Posterior cingulate gyrus (tissue), 11 donors: ENCODE measurements at places on chromosomes 13 and 19.

DNA sequence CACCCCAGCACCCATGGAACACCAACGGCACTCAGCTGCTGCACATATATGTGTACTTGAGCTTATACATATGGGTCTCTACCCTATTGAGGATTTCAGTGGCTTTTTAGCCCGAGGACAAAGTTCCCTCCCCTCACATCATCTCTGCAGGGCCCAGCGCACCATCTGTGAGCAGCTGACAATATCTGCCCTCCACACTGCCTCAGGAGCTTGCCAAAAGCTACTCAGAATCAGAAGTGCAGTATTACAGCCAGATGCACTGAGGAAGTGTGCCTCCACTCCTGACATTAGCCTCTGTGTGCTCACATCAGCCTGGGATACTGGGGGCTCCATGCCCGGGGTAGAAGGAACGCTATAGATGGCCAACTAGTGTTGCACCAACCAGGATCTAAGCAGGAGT, 903.9 kb downstream of the UQCRFS1 start:
- no peak for DNase-seq

DNA sequence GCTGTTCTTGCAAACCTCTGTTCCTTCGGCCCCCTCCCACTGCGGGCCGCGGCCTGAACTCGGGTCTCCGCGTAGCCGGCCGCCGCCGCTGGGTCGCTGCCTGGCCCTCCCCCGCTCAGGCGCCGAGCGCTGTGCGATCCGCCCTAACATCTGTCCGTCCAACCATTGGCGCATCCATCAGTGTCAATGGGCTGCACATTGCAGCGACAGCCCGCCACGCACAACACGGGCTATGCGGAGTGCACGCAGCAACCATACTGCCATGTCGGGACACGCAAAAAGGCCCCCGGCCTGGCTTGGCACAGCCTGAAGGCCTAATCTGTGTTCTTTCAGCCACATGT, 2.6 kb upstream of the TSHZ3 start:
- DNase-seq, result no peak

DNA sequence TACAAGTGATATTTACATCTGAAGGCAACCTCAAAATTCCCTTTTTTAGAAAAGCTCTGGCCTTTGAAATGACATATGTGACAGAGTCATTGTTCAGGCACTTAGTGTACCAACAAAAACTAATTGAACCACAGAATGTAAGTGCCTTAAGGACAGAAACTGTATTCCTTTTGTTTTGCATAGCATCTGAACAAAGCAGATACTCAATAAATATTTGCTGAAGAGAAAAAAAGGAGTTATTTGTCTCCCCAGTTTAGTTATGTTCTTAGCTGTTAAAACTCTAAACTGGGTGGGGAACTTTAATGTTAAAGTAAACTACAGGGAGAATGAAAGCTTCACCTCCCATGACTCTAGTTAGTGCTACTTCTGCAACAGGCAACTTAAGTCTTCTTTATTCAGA, 56.8 kb upstream of the KLF5 start:
- no peak for DNase-seq

DNA sequence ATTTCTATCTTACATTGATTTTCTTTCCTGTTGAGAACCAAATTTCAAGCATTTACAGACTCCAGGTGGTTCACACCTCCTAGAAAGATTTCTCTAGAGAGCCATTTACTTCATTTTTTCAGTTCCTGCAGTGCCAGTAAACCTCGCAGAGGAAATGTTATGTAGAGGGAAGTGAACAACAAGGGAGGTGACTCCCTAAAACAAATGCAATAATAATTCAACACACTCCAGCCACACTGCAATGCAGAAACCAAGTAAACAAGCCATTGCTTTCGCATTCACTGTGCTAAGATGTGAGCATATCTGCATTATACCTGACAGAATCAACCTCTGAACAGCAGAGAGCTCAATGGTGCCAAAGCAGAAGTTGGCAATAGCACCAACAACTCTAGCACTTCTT, 215.1 kb downstream of the RBM26 start:
- no peak for DNase-seq

DNA sequence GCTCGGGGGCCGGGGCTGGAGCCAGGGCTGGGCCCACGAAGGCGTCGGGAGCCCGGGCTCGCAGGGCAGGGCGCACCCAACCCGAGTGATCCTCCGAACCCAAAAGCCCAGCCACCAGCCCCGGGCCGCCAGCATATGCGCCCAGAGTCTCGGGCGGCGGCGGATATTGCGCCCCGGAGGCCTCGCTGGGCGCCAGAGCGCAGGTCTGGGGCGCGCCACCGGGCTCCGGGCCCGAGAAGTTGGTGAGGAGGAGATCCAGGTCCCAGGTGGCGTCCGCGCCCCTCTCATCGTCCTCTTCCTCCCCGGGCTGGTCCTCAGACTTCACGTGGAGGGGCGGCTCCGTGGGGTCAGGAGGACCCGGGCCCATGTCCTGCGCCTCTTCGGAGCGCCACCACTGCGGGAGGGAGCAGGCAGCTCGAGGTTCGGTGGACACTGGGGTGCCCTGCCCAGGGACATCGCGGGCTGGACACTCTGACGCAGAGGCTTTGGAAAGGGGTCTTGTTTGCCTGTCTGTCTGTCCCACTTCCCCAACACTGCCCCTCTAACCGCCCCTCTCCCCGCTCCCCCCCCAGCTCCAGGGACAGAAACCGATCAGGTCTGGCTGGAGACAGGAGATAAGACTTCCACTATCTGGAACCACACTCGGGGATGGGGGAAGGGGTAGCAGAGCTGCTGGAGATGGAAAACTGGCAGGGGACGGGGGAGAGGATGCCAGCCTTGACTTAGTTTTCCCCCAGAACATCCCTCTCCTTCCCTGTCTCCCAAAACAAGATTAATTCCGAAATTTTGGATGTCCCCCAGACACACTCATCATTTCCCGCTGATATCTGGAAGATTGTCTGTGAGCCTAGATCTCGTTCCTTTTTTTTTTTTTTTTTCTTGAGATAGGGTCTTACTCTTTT, 1.0 kb downstream of the KLF1 start:
- no peak for DNase-seq

GRCh38 chr19:38920602-38921419, 8.8 kb upstream of the CCER2 start:
- no peak for DNase-seq

GRCh38 chr19:1566392-1567115, 1.6 kb downstream of the MEX3D start:
- DNase-seq, result peak; percentile 79

DNA sequence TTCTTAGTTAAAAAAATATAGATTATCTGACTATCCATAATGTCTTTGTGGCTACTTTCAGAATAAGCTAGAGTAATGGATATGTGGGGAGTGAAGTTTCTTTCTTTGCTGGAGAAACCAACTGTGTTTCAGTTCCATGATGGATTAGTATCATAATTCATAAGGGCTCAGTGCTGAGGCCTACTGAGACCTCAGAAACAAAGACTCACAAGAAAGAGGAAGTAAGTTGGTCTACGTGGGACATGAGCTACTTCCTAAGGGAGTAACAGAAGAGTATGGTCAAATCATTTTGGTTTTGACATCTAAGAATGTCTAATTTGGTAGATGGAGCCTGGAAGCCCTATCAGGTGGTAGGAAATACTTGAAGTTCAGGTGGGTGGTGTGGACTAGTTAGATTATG, 99.0 kb upstream of the HTR2A start:
- no peak for DNase-seq

DNA sequence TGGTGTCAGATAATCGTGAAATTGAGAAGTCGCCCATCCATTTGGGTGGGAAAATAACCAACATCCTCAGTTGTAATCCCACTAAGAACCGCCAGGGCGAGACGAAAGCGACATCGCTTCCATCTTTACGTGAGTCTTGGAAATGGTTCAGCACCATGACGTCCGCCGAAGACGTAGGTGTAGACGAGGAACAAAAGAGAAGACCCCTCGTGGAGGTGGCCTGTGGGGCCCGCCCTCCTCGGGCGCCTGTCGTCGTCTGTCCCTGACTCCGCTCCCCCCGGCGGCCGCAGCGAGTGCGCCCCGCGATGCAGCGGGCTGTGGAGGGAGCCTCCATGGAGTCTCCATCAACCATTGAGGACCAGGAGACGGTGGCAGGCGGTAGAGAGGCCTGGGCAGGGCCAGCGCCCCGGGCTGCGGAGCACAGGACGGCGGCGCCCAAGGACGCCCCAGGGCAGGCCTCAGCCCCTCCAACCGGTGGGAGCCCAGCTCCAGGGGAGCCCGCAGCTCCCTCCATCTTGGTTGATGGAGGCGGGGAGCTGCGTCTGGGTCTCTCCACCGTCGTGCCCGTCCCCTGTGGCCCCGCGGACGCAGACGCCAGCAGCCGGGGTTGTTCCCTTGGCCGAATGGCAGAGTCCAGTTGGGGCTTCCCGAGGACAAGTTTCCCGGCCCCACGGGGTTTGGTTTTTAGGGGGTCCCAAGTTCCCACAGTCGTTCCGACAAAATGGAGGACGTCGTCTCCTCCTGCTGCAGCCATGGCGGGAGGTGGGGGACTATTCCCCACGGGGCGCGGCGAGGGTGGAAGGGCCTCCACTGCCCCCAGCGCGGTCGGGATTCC, 990 bp upstream of the ZMYM2 start:
- peak; percentile 90 for DNase-seq
